ENCODE measurements at places on chromosomes 11 and 22.
A peak's percentile ranks its signal among the peaks of the same experiment; 100 is the strongest.

DNA sequence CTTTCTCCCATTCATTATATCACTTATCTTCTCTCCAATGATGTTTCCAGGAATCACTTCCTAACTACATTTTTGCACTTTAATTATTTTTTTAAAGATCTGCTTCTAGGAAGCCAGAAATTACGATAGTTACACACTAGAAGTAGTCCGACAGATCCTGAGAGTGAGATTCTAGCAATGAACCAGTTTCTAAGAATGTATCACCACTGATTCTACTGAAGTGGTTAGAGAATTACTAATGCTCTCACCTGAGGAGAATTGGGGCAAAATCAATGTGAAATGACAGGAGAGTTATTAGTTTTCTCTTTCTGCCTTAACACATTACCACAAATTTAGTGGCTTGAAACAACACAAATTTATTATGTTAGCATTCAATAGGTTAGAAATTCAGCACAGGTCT lies 241.2 kb downstream of the CASP12 start:
- ATAC-seq: no peak

GRCh38 chr11:636511-637332 lies at the start of gene DRD4:
Gene DRD4 (plus strand): TSS chr11:637269. CDS start chr11:637305, 36 bp downstream.
- peak; percentile 32 for ATAC-seq

DNA sequence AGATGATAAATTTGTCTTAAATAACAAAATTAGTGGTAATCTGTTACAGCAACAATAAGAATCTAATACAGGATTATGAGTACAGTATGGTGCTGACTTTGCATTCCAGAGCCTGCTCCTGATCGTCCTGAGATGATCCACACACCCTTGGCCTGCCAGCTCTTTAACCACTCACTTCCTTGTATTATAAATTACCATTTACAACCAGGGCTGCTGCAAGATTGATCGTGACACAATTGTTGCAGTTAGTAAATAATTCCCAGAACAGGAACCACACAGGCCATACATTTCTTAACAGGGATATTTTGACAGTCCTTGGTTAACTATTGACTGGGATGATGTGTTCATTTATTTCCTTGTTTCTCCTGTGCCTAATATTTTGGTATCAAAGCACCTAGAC lies 3.8 kb upstream of the CBLIF start:
- ATAC-seq: no peak

- ATAC-seq: no peak
Measured at GRCh38 chr11:123698546-123699127, 42.8 kb downstream of the ZNF202 start.

GRCh38 chr11:121292495-121293287 lies at the start of gene SC5D:
Gene SC5D (plus strand): TSS chr11:121292771. CDS start chr11:121303376, 10,605 bp downstream.
- ATAC-seq: peak; percentile 99

GRCh38 chr11:35477901-35478300 lies 47.5 kb downstream of the PAMR1 start:
- no peak for ATAC-seq
